ENCODE measurements at places on chromosomes 2 and 18.

- DNase-seq, result no peak
Observed at GRCh38 chr2:176388861-176389260, 119.6 kb downstream of the MTX2 start.

DNA sequence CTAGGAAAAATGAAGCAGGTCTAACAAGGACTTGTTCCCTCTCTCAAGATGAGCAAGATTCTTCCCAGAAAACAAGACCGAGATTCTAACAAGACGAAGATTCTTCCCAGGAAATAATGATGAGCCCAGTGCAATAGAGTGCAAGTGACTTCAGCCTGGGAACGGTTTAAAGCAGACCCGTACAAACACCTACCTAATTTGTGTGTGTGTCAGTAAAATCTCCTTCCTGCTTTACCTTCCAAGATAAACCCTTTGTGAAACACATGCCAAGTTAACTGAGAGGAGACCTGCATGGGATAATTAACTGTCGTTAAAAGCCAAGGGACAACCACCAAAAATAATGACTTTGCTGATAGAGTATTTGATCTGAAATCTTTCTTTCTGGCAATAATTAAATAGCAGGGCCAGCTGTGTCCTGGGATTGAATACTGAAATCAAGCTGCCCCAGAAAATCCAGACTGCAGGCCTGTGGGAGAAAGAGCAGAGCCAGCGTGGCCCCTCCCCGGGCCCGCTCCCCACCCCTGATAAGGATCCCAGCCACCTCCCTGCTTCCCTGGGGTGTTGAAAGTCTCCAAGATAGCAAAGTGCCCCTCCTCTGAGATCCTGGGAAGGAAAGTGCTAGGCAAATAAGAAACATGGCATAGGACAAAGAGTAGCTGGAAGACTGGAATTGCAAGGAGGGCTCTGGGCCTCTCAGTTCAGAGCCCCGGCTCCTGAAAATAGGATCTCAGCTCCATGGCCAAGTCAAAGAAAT, 145.5 kb downstream of the CYP26B1 start:
- DNase-seq, result no peak

DNA sequence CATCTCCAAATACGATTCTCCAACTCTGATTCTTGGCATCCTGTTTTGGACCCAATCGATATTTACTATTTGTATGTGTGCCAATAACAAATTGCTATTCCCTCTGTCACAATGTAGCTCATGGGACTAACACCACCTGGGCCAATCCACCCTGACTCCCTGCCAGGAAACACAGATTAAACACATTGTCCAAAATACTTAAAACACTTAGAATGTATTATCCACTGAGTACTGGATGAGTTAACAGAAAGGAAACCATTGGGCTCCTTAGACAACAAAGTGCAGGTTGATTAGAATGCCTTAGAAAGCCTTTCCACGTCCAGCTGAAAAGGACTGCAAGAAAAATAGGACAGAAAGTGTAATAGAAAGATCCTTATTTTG, 79.4 kb upstream of the ARHGAP28 start:
- DNase-seq, result no peak

- DNase-seq, result no peak
Observed at GRCh38 chr18:51654488-51655326, 457.2 kb upstream of the MEX3C start.

DNA sequence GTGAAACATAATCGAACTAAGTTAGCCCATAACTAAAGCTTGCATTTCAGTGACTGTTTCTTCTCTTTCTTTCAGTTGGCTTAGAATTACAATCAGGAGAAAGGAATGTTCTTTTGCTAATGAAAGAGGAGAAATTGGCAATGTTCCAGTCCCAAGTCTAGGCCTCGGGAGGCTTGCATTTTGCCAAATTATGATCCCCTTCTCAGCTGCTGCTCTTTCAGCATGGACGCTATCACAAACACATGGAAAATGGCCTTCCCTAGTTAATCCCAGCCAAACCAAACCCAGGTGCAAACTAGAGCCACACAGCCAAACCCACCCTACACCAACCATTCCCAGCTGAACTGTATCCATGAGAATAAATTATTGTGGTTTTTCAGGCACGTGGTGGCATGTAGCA, 605.2 kb upstream of the LRRTM4 start:
- DNase-seq, result no peak

DNA sequence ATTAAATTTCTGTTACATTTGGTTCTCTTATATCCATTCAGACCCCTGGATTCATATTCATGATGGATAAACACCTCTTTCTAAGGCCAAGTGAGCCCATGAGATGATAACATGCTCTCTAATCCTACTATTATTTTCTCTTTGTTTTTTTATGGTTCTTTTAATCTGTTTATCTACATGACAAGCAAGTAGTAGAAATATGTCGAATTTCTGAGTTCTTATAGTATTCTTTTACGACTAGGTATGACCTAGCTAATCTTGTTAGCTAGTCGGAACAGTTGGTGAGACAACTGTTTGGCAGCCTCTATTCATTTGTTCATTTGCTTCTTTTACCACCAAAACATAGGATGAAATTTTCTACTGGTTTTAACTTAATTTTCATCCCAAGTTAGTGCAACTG, 98.1 kb upstream of the SCG2 start:
- no peak for DNase-seq

DNA sequence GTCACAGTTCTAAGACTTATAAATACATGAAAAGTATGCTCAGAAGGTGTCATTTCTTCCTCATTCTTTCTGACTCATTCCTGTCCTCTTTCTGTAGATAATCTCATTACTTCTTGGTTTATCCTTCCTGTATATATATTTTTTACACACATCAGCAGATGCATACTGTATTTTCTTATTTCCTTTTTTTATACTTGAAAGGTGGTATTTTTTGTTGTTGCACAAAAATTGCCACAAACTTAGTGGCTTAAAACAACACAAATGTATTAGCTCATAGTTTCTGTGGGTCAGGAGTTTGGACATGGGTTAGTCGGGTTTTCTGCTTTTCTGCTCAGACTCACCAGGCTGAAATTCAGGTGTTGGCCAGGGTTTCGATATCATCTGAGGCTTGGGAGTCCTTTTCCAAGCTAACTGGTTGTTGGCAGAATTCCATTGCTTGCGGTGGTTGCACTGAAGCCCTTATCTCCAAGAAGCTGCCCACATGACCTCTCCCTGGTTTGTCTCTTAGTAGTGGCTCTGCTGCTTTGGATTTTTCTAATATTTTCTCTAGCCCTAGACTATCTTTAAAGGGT, 162.6 kb downstream of the FMNL2 start:
- peak; percentile 75 for DNase-seq

GRCh38 chr18:3384664-3385563, 65.1 kb upstream of the TGIF1 start:
- DNase-seq, result peak; percentile 20

DNA sequence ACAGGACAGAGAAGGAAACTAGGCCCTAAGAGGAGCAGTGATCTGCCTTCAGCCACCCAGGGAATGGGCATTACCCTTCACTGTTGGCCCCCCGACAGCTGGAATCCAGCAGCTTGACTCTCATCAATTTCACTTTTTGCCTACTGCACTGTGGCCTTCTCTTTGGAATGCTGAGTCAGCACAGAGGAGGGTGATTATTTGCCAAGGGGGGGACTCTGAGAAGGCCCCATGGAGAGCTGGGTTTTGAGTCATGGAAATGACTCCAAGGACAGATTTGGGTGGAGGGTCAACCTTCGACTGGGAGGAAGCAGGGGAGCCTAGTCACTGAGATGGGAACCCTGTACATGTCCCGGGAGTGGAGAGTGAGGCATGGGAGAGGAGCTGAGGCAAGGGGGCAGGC, 38.1 kb upstream of the NTSR2 start:
- DNase-seq, result no peak

- no peak for DNase-seq
Observed at GRCh38 chr2:223383315-223383714, 218.8 kb downstream of the SCG2 start.

DNA sequence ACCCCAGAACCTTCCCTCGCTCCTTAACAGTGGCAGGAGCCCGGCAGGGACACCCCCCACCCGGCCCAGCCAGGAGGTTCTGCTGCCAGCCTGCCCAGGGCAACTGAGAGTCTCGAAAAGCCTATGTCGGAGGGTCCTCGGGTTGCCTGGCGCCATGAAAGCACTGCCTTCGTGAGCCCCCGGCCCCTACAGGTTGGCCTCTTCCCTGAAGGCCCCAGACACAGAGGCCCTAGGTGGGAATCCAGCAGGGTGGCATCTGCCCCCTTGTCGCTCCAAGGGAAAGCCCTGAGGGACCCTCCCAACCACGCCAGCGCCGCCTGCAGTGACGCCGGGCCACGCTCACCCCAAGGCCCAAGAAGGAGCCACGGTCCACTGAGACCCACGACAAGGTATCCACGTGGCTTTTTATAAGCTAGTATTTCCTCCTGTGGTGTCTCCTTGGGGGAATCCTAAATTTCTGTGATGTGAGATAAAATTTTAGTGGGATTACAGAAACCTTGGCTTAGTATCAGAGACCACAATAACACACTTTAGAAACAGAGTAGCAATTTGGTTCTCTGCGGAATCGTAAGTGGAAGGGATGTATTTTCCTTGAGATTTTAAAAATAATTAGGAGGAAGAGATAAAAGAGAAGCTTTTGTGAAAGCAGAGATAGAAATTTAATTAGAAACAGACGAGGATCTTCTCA, 138.9 kb downstream of the HDAC4 start:
- DNase-seq, result no peak

DNA sequence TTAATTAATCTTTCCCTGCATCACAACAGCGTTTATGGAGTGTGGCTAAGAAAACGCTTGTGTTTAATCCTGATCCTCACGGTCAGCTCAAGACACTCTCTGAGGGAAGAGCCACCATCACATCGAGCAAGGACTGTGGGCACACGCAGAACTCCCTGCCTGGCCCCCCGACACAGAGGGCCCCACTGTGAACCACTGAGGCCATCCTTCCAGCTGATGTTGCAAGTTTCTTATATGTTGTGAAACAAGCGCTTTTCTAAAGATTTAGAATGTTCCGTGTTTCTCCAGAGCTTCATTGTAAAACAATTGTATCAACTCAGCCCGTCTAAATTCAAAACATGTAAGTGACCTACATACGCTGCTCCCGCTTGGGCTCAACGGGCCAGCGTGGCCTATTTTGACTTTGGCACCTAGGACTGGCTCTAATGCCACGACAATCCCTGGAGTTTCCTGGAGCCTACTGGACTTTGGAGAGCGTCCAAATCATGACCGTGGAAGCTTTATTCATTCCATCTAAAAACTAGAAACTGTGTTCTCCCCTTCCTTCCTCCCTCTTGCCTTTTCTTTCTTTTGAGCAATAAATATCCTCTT, 34.9 kb downstream of the SERPINE2 start:
- DNase-seq, result no peak

- DNase-seq, result no peak
Observed at GRCh38 chr2:186991766-186992417, 142.9 kb upstream of the ZSWIM2 start.

GRCh38 chr2:139885921-139886498, 1105.8 kb upstream of the NXPH2 start:
- DNase-seq, result no peak

- DNase-seq, result peak; percentile 82
Observed at GRCh38 chr2:150485871-150486538, 1.5 kb downstream of the RND3 start.

DNA sequence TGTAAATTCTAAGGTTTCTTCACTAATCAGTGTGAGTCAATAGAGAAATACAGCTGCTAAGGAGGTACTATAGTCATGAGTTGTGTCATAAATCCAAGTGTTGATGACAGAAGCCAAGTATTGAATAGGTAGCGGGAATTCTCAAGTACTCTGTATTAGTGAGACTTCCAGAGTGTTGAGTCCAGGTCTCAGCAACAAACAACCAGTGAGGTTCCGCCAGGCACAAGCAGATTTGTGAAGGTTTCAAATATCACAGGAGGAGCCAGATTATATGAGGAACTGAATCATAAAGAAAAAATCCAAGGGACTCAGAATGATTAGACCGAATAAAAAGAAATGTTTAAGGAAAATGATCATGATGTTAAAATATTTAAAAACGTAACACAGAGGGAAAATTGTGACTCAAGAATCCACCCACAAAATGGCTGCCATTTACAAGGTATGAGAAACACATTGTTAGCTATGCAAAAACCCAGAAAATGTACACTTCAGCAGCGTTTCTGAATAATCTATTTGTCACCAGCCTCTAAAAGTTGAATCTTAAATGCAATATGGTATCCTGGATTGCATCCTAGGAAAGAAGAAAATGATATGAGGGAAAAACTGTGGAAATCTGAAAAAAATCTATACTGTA, 27.3 kb upstream of the EVA1A start:
- DNase-seq, result no peak

GRCh38 chr2:121505005-121505404, 25.7 kb upstream of the RNU4ATAC start:
- DNase-seq, result no peak

GRCh38 chr2:64017811-64018700, 1.2 kb downstream of the VPS54 start:
- peak; percentile 58 for DNase-seq

DNA sequence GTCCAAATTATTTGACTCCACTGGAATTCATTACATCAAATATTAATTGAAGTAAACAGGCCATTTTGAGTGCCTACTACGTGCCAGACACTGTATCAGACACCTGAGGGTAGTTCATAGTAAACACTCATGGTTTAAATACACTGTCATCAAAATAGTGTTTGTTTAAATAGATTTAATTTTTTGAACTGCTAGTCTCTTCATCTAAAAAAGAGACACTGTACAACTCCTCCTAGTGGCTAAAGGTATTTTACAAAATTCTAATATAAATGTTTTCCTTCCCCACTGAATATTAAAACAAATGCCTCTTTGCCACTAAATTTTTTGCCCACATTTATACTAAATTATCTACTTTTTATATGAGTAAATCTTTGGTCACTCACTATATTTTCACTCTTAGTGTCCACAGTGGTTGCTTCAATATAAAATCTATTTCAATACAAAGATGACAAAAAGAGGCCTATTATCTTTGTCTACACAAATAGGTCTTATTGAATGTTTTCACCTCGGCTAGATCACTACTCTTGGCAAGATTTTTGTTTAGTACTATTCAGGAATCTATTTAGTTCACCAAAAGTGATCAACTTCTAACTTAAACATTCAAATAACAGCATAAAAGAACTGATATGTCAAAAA, 122.1 kb downstream of the TMEM247 start:
- DNase-seq, result peak; percentile 19

GRCh38 chr2:457792-458424, 170.0 kb upstream of the ALKAL2 start:
- no peak for DNase-seq

DNA sequence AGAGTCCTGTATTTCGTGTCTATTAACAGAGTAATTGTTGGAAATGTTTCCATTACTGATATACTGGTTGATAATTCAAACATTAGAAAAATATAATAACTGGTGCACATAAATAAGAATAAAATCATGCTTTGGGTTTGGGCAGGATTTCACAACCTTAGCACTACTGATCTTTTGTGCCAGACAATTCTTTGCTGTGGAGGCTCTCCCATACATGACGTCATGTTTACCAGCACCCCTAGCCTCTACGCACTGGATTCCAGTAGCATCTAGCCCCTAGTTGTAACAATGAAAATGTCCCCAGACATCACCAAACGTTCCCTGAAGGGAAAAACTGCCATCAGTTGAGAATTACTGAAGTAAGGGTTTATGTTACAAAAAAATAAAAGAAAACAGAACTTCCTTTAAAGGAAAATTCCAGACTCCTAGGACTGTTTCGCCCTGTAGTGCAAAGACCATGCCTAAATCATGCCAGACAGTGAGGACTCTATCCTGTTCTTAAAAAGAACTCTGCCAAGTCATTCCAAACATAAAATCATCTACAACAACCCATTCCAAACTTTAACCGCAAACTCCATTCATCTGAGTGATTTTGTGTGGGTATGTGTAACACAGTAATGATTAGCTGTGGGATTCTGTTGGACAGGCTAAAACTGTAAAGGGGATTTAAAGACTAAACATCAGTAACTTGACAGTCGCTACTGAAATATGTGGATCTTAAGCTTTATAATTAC, 313.4 kb upstream of the CCDC68 start:
- DNase-seq, result no peak

GRCh38 chr2:119333360-119333759, 33.3 kb downstream of the C2orf76 start:
- no peak for DNase-seq

Measured in RPMI8226 (cell line).